CD4-positive, alpha-beta T cell (primary cell): ENCODE measurements at places on chromosomes 7 and 10.

DNA sequence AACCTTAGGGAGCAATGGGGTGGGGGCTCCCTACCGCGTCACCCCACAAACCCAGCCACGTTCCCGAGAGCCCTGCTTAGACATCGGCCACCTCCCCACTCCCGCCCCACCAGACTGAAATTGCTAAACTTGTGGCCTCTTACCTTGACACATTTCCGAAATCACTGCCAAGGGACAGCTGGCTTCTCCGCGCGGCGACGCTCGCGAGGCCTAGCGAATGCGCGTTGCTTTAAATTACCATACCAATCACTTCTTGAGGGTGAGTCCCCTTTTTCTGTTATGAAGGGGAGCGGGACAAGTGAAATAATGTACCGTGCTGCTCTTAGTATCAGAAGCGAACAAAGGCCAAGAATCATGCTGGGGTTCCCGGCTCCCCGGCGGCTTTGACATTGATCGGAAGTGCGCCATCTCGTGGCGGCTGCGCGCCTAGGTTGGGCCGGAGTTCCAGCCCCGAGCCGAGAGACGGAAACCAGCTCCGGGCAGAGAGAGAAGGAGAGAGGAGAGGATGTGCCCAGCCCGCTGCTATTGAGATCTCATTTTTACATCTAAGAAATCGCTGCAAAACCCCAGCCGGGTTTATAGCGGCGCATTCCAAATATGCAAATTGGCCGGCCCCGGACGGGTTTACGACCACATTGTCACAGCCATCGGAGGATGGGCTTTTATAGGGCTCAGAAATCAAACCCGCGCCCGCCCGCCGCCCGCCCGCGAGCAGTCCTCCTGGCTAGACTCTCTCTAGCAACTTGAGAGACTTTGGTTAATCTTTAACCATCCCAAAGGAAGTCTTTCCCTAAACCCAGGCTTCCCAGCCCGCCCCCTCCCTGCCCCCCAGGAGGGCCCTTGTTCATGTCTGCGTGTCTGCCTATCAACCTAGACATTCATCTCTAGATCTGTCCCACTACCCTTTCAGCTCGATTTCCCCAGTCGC lies 5.3 kb downstream of the HOXA11 start:
- no peak overlapping the region for H3K27ac ChIP-seq
- H3K4me1 ChIP-seq: peaks cover 28% of the 10 kb centered on the region
- peaks cover 73% of the 10 kb centered on the region for H3K27me3 ChIP-seq
- DNase-seq: peak; percentile 56

- peaks cover 9% of the 10 kb centered on the region for H3K27me3 ChIP-seq
- no peak overlapping the region for H3K4me3 ChIP-seq
- no peak overlapping the region for H3K27ac ChIP-seq
- DNase-seq: no peak
Observed at GRCh38 chr10:4678023-4678950, 147.7 kb upstream of the AKR1E2 start.

- H3K4me1 ChIP-seq: peaks cover 24% of the 10 kb centered on the region
- H3K4me3 ChIP-seq: no peak overlapping the region
- DNase-seq: no peak
- no peaks in the 10 kb centered on the region for H3K36me3 ChIP-seq
Observed at GRCh38 chr7:106045586-106045985, 66.5 kb downstream of the SYPL1 start.

DNA sequence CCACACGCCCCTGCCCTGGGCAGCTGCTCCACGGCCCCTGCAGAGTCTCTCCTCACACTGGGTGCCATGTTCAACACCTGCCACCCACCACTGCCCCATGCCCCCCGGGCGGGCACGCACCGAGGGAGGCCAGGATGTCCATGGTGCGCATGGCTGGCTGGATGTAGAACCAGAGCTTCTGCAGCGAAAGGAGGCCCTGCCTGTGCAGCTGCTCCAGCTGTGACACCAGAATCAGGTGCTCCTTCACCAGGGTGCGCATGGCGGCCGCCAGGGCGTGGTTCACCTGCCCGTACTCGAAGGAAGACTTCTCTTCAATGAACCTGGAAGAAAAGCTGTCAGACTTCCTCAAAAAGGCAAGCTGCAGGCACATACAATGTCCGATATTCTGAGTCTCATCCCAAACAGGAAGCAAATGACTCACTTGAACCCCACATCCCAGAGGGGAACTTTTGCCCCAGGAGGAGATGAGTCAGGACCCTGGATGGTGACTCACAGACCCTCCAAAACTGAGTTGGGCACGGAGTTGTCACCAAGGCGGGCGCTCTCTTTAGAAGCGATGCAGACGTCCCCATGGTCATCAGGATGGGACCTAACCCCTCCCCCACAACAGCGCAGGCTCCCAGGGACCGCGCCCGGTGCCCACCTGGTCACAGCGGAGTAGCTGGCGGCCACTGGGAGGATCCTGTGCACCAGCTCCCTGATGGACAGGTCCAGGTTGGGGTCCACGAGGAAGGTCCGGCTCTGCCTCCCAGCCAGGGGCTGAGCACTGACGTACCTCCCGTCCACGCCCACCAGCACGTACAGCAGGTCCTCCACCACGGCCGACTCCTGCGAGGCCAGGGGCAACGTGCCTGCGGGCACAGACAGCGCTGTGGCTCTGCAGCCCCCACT lies 15.5 kb downstream of the TUBGCP2 start:
- H3K4me3 ChIP-seq: no peak overlapping the region
- H3K27me3 ChIP-seq: no peaks in the 10 kb centered on the region
- peaks cover 4% of the 10 kb centered on the region for H3K4me1 ChIP-seq
